ENCODE measurements at places on chromosomes 7 and 10. TPM values are rescaled to one million over a fixed set of nuclear protein-coding genes. Genes with fewer than 3 reads are reported as not detected.

The EBLN1 gene
- not detected for total RNA-seq

The MYL10 gene
- not detected for total RNA-seq

The VSTM2A gene
- not detected for total RNA-seq

The OPTN gene
- total RNA-seq: 16.2 TPM

The SAMD9L gene
- 3.3 TPM for total RNA-seq

The CUZD1 gene
- total RNA-seq: 1.3 TPM

The GNG11 gene
- total RNA-seq: not detected

DNA sequence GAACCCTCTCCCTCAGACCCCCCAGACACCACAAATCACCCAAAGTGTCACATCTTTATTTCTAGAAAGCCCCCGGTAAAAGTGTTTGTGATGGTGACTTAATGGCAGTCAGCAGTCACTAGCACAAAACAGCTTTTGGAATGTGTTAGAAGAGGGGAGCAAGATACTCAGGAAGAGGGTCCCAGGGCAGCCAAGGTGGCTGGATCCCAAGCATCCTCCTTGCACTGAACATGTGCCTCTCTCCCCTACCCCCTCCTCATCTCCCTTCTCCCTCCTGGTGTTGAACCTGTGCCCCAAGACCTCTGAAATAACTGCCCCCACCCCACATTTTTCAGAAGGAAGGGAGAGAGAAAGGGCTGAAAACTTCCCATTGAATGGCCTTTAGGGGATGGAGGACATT, 37.8 kb upstream of the MXI1 start:
- no peak for DNase-seq

DNA sequence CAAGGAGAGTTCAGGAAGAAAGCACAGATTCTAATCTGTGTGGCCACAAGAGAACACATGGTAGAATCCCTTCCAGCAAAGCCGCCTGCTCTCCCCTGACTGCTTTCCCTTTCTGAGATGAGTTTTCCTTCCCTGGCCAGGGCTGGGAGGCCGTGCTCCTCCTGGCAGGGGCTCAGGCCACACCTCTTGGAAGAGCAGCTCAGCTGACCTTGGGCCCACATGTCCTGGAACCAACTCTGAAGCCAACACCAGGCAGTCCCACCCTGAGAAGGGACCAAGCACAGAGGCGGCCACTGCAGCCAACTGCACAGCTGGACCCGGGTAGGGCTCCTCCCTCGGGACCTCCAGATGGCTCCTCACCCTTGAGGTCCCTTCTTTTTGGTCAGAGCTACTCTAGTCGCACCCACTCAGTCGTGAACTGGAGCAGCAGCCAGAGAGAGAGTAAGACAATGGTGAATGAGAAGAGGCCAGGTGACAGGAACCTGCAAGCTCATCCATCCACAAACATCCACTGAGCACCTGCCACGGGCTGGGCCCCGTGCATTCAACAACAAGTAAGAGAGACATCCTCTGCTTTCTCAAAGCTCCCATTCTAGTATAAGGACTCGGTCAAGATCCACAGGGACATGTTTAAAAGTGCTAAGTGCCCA, 40.3 kb downstream of the FAM53B start:
- DNase-seq: no peak

DNA sequence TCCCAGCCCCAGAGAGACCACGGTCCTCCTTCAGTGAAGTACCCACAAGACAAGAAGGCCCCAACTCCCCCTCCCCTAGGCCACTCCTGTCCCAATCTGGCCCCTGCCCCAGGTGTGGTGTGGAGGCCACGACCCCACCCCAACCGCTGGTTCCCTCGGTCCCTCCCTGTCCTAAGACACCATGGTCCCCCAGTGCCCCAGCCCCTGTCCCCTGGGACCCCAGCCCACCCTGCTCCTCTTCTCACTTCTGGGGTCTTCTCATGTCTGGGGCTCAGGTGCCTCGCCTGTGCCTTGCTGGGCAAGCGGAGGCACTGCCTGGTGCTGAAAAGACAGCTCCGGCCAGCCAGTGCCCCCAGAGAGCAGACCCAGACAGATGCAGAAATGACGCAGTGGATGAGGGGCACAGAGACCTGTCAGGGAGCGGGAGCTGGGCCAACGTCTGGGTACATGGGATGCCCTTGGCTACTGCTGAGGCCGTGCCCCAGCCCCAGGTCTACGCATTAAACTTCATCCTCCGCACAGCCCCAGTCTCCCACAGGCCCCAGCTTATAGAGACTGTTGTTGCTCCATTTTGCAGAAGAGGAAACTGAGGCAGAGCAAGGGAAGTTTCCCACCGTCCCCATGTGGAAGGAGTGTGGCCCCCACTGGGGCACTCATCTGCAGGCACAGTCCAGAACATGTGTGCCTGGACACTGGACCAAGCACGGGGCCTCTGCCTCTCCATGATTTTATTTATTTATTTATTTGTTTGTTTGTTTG, 14.8 kb downstream of the GRIFIN start:
- no peak for DNase-seq

DNA sequence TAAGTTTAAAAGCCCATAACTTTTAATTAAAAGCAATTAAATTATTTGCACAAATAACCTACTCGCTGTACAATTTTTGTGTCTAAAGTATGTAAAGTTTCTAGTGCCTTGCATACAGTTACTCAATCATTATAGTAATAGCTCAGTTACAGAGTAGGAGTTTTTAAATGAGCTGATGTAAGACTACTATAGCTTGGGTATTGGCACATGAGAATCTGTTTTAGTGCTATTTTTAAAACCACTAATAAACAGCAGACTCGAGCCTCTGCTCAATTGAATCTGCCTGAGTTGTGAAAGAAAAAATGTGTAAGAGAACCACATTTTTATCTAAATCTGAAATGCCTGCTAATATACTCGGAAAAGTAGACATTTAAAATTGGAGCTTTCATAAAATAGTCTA, 31.1 kb downstream of the CTNNA3 start:
- DNase-seq: no peak

DNA sequence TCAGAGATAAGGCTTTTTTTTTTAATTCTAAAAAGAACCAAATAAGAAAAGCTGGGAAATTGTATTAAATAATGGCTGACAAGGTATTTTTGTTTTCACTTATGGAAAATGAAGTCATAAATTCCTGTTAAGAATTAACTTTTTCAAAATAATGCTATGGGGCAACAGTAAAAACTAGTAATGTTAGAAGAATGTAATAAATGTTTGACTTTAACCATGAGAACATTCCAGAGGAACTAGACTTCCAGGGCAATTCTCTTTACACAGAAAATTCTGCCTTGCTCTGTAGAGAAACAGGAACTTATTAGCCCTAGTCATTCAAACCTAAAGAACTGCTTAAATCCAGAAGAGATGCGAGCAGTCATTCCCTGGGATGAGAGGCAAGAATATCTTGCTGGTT, 571.1 kb downstream of the IPMK start:
- DNase-seq: no peak

DNA sequence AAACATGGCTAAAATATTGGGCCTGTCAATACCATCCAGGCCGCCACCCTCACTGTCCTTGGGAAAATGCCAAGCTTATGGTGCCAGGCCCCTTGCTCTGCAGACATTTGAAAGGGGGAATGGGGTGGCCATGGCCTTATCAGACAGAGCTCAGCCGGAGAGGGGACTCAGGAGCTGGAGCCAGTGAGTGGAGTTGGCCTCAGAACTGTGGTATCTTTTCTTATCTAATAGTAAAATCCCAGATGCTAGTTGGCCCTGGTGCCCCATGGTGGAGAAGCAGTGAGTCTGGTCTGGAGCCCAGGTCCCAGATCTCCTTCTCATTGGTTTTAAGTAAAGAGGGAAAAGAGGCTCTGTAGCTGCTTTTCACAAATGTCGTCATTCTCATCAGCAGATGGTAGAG, 49.6 kb upstream of the SORCS3 start:
- DNase-seq: no peak

- DNase-seq: no peak
Measured at GRCh38 chr10:76122056-76122455, 690.6 kb downstream of the LRMDA start.

DNA sequence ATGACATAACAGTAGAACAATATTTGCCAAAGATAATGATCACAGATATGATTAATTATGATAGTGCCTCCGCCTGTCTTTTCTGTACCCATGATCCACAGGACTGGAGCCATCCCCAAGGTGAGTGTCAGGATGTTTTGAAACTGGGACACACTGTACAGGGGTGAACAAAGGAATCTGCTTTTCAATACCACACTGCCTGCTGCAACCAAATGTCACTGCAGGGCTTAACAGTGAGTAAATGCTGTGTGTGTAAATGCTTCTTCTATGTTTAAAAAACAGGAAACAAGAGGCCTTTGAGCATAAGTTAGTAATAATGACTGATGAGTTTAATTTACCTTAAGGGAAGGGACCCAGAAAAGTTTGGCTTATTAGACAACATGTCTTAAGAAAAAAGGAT, 65.2 kb downstream of the HBP1 start:
- DNase-seq: no peak

DNA sequence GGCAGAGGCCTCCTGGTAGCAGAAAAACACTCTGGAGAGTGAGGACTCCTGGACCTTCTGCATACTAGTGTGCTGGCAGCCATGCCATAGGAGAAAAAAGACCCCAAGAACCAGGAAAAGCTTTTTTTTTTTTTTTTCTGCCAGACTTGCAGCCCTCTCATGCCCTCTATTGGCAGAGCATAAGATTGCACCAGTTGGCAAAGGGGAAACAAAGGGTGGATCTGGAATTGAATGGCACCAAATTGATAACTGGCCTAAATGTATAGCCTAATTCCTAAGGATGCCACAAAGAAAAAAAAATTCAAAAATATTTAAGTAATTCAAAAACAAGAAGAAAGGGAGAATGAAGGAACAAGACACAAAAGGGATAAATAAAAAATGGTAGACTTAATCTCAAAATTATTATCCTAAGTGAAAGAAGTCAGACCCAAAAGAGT, 112.5 kb upstream of the GHITM start:
- DNase-seq: no peak

GRCh38 chr10:97640868-97641811, 669 bp downstream of the PI4K2A start:
- DNase-seq: no peak

DNA sequence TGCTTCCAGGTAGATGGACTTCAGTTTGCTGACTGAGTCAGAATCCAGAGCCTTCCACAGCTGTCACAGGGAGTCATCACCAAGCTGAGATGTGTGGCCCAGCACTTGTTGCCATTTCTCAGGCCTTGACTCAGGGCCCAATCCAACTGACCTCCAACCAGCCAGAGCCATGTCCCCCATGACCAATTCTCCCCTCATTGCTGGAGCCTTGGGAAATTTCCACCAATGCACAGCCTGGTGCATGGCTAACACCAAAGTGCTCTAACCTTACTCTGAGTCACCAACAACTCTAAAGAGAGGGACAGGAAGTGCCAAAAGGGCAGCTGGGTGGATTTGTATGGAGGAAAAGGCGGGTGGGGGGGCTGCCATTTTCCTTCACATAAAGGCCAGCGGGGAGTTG, 13.4 kb upstream of the GLI3 start:
- no peak for DNase-seq

DNA sequence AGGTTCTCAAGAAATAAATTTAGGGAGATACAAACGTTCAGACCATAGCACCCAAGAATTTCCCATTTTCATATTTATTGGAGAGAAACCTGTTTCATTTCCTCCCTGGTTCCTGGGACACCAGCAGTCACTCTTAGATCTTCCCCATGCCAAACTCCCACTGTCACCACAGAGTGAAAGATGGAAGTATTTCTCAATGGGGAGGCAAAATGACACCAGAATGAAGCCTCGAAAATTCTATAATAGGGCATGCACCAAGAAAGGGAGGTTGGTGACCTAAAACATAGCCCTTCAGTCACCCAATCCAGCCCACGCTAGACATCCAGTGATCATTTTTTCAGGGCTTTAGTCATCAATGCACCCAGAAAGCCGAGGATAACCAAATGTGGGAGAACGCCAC, 148.1 kb upstream of the PLXDC2 start:
- DNase-seq: no peak

DNA sequence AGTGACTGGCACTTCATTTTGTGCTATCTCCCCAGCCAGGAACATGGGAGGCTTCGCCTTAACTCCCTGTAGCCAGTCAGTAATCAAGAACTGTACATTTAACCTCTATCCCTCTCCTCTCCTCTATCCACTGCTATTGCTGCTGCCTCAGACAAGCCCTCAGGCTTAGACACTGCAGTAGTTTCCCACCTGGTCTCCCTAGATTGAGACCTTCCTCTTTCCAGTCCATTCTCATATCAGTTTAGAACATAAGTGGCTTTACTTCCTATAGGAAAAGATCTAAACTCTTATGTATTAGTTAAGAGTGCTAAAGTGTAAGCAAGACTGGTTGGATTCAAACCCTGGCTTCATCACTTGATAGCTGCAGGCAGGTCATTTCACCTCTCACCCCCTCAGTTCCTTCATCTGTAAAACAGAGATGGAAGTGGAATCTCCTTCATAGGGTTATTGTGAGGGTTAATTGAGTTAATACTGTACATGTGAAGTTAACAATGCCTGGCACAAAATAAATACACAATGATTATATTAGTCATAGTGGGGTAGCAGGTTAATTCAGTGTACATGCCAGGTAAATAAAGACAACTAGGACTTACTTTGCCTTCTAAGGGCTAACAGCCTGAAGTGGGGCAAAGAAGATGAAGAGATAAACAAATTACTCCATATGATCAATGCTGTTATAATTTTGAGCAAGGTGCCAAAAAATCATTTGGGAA, 76.1 kb downstream of the ZNF277 start:
- no peak for DNase-seq

DNA sequence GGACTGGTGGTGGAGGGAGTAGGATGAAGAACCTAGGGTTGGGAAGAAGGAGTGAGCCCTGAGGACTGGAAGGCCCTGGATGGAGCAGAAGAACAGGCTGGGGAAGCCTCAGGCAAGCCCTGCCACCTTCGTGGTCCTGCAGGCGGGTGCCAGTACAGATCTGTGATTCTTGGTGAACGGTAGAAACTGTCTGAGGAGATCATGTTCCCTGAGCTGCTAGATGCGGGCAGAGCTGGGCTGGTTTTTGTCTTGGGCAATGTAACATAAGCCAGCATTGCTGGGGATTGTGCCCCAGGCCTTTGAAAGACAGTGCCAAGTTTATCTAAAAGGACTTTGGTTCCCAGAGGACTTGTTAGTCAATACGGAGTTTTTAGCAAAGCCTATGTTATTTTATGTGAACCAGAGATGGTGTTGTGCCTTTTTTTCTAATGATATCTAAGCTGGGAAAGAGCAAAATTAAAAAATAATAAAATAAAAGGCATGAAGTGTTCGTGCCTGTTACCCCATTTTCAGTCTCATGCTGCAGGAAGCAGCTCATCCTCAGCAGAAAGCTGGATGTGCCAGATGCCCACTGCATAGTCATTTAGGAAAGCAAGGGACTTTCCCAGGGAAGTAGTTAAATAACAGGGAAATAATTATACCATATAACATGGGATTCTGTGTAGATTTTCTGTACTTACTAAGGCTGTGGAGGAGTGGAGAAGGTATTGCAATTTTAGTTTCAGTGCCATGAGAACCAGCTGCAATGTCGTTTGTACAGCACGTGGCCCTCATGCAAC, 24.4 kb upstream of the FIGNL1 start:
- DNase-seq: no peak

DNA sequence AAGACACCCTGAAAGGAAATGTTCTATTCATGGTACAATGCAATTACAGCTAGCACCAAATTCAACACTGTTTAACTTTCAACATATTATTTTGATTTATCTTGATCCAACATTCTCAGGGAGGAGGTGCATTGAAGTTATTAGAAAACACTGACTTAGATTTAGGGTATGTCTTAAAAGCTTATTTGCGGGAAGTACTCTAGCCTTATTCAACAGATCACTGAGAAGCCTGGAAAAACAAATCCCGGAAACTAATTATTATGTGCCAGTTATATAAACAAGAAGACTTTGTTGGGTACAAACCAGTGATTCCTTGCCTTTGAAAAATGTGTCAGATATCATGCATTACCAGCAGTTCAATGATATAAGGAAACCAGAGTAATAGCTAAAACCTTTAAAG, 160.1 kb downstream of the CFTR start:
- no peak for DNase-seq

- no peak for DNase-seq
Measured at GRCh38 chr7:81715984-81716588, 53.8 kb downstream of the HGF start.
